RWPE1 (cell line): ENCODE measurements at places on chromosomes 11 and 22.

DNA sequence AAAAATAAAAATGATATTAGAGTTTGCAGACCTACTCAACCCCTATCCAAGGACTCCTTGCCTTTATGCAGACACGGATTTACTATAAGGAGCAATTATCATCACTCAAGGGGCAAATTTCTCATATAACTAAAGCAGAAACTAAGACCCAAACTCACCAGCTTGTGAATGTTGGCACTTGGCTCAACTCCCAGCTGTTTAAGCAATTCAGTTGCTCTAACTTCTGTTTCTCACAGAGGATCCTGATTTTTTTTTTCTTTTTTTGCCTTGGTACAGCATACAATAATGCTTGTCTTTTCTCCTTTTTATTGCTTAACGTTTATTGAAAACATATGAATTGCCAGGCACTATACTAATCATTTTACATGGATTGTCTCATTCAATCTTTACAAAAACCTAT lies 9.6 kb upstream of the CBLIF start:
- DNase-seq: no peak

GRCh38 chr11:19573666-19574065 lies 139.0 kb upstream of the NAV2 start:
- no peak for DNase-seq

DNA sequence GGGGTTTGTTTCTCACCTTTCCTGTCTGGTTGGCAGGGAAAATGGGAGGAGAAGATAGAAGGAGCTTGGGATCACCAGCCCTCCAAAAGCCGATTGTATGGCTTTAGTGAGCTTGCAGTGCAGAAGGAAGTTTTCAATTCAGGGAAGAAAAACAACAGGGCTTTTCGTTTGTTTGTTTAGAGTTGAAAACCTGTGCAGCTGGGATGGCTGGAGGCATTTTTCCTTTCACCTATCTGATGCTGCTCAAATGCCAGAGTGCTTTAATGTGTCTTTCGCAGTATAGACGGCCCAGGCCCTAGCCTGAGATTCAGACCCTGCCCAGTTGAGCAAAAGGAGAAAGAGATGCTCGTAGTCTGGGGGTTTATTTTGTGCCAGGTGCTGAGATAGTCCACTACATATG lies 87.9 kb downstream of the INSC start:
- DNase-seq: no peak

- DNase-seq: no peak
Observed at GRCh38 chr11:14359501-14360031, 583 bp upstream of the RRAS2 start.

DNA sequence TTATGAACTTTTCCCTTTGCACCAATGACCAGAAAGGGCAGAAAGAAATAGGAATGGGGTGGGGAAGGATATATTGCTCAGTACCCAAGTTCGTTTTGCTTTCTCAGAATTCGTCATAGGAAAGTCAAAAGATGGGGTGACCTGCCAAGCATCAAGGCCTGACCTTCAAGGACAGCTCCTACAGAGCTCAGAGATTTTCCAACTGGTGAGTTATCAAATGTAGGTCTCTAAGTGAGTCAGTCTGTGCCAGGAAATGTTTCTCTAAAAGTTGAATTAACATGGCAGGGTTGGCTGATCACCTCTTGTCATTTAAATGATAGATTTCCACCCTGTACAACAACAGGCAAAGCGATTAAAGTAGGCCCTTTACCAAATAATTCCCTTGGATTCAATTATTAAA lies 307.2 kb downstream of the CADM1 start:
- DNase-seq: no peak

- DNase-seq: peak; percentile 53
Observed at GRCh38 chr11:30128269-30128932, 102.4 kb upstream of the FSHB start.
